Urinary bladder (tissue), 4 donors: ENCODE measurements at places on chromosomes 3 and 15. TPM values are rescaled to one million over a fixed set of nuclear protein-coding genes. Genes with fewer than 3 reads are reported as not detected.

Gene GPR62
- polyA plus RNA-seq: 0.32 TPM

Gene PRSS50
- polyA plus RNA-seq: 0.10 TPM

Gene CD200R1
- 1.1 TPM for polyA plus RNA-seq

- DNase-seq: no peak
These were observed 29.8 kb upstream of the LPP start for GRCh38 chr3:188124184-188124583.

GRCh38 chr3:38555926-38556325 lies 59.8 kb downstream of the EXOG start:
- no peak for DNase-seq

Gene SEMA3F
- 35.1 TPM for polyA plus RNA-seq

Gene CHRFAM7A
- polyA plus RNA-seq: 0.44 TPM

Gene CHDH
- 0.49 TPM for polyA plus RNA-seq
